Stimulated activated CD4-positive, alpha-beta T cell treated with anti-CD3 and anti-CD28 coated beads, Interleukin-12 subunit alpha, Interleukin-12 subunit beta, amount 100 ng/mL, for 4 hours (primary cell): ENCODE measurements at places on chromosomes 16 and 17.

GRCh38 chr16:57528499-57529390 lies 7.6 kb downstream of the CCDC102A start:
- no peak for DNase-seq

GRCh38 chr16:67846063-67846319 lies 742 bp upstream of the NUTF2 start:
- no peak for DNase-seq

DNA sequence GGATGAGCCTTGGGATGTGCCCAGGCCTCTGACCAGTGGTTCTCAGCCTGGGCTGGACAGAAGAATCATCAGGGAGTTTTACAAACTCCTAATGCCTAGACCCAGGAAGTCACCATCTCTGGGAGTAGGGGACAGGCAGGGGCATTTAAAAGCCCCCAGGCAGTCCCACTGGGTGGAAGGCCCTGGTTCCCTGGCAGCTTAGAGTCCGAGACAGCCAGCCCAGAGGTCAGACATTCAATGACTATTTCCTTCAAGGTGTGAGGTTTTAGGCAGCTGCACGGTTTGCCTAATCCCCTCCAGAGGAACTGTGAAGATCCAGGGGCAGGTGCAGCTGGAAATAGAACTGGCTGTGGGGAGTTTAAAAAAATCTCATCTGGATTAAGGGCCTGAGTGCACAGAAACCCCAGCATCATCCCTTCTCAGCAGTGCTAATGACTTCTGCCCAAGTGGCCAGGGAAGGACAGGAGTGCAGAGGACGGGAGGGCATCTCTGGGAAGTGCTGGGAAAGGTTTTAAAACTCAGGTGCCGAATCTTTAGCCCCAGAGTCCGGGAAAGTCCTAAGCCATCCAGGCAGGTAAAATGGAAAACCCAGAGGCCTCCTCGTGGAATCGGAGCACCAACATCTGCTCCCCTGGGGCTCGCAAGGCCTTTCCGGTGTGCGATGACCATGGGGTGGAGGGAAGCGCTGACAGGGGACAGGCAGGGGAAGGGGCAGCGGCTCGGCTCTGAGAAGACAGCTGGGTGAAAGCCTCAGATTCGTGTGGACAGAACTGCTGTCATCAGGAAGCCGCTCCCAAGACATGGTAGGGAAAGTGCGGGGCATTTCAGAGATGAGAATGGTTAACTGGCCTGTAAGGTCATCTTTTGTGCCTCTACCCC lies 1.5 kb upstream of the LGALS3BP start:
- DNase-seq: no peak

- DNase-seq: no peak
Observed at GRCh38 chr17:81348097-81349055, 46.9 kb upstream of the BAHCC1 start.

DNA sequence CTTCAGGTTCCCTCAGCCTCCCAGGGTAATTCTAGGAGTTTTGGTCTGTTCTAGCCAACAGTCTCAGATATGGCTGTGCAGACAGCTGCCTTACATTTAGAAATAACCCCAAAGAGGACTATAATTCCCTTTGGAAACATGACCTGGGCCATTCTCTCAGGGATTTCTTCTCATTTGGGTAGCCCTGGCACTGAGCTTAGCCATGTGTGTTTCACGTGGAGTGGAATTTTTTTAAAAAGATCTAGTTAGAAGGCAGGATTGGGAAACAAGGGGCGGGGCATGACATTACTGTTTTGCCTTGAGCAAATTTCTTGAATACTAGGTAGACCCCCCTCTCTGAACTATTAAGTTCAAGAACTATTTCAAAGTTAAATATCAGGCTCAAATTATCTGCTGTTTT lies 29.6 kb upstream of the MRC2 start:
- no peak for DNase-seq

DNA sequence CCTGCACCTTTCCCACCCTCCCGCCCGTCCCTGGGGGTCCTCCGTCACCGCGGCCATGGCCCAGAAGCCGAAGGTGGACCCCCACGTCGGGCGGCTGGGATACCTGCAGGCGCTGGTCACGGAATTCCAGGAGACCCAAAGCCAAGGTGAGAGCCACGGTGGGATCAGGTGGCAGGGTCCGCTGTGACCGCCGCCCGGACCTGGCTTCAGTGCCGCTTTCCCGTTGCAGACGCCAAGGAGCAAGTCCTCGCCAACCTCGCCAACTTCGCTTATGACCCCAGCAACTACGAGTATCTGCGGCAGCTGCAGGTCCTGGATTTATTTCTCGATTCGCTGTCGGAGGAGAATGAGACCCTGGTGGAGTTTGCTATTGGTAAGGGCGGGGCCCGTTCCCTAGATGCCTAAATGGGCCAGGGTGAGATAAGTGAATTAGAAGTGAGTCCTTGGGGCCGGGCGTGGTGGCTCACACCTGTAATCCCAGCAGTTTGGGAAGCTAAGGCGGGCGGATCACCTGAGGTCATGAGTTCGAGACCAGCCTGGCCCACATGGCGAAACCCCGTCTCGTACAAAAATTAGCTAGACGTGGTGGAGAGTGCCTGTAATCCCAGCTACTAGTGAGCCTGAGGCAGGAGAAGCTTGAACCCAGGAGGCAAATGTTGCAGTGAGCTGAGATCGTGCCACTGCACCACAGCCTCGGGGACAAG lies 617 bp downstream of the ARMC7 start:
- DNase-seq: peak; percentile 14

GRCh38 chr16:88048985-88049384 lies 97.8 kb downstream of the BANP start:
- DNase-seq: no peak

GRCh38 chr17:15941781-15942180 lies 3.1 kb upstream of the ADORA2B start:
- DNase-seq: no peak

GRCh38 chr16:81277541-81278080 lies 37.2 kb upstream of the GAN start:
- no peak for DNase-seq

DNA sequence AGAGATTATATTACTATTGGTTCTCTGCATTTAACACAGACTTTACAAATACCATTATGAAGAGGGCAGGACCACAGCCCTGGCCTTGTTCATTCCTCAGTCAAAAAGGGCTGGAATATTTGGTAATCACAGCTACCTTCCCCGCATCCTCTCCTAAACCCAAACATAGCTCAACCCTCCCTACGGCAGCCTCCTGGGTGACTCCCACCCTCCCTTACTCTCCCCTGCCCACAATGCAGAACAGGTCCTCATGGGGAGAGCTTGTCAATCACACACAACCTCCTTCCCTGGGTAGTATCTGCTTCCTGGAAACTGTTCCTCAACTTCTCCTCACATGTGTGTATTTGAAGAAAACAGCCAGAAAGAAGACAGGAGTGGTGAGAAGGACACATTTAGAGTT lies 224.2 kb downstream of the C16orf78 start:
- DNase-seq: no peak

DNA sequence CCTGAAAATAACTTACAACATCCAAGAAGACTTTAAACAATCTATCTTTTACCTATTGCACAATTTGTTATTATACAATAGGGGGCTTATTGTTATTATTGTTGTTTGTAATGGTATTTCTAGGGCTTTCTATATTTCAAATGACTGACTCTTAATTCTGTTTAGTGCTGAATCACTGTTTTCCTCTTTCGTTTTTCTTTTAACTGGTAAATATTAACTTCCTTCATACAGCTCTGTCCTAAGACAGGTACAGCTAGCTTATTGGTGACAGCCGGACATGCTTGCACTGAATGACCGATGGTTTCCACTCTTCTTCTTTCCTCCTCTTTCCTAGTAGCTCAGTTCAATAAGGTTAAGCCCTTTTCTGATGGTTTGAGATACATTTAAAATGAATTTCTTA lies 11.6 kb downstream of the KRTAP9-7 start:
- DNase-seq: no peak

DNA sequence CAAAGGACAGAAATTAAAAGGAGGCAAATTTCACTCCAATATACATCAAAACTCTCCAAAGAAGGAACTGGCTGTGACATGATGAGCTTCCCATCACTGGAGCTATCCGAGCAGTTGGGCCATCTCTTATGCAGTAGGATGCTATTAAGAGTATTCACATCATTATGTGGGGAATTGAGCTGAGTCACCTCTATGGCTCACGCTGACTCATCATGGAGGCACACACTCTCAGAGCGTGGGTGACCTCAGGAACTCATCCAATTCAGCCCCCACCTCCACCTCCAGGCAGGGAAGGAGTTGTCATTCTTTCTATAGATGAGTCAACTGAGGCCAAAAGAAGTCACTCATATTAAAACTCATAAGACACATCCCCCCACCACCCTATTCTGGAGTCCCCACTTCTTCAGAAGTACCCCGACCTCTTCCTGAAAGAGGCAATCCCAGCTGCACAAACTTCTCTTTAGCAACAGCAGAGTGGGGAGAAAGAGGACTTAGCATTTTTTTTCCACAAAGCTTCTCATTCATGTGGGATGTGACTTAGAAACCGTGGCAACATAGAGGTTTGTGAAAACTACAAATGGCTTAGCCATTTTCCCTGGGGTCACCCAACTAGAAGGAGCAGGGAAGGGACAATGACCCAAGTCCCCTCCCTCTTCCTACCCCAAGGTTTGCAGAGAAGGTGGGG lies 32.5 kb downstream of the ABCC12 start:
- peak; percentile 43 for DNase-seq

GRCh38 chr16:5537347-5537746 lies 439.8 kb upstream of the EEF2KMT start:
- DNase-seq: no peak

GRCh38 chr17:28368306-28368831 lies 1.7 kb downstream of the VTN start:
- DNase-seq: no peak

GRCh38 chr17:12403881-12404398 lies 261.8 kb upstream of the MYOCD start:
- DNase-seq: no peak

DNA sequence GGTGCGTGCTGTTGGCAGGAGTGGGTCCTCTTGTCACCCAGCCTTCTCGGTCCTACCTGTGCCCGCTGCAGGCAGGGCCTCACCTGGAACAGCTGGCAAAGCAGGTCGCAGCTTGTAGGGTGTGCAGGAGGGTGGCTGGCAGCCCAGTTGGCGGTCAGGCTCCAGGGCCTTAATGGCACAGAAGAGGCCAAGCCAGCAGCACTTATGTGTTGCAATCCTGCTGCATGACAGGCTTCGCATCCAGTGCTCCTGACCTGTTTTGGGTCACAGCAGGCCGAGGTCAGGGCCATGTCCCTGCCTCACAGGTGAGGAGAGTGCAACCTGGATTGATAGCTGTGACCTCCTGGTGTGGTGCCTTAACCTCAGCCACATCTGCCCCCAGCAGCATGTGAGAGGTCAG lies 31.9 kb downstream of the ZC3H18 start:
- DNase-seq: no peak

GRCh38 chr16:78283548-78284251 lies 184.2 kb downstream of the WWOX start:
- DNase-seq: no peak

- DNase-seq: no peak
Observed at GRCh38 chr17:44981221-44981968, 13.3 kb upstream of the C1QL1 start.

- no peak for DNase-seq
Observed at GRCh38 chr17:65479282-65479681, 82.2 kb downstream of the AXIN2 start.

DNA sequence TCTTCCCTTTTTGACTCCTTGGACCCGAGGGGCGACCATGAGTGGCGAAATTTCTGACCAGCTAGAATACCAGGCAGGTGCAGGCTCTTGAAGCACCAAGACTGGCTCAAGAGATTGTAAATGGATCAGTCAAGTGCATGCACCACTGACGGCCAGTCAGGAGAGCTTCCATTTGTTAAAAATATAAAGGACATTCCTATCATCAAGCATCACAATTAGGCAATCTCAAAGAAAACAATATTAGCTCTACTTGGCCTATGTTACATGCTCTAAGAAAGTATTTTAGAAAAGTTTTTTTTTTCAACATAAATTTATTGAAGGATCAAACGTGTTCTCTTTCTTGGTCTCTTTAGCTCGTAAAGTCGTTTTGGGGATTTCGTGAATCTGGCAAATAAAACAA lies 1.5 kb upstream of the PRKCA start:
- no peak for DNase-seq

- no peak for DNase-seq
Observed at GRCh38 chr17:36546418-36547093, 1.8 kb downstream of the GGNBP2 start.

GRCh38 chr17:27993723-27994310 lies 48.7 kb upstream of the NLK start:
- DNase-seq: no peak

DNA sequence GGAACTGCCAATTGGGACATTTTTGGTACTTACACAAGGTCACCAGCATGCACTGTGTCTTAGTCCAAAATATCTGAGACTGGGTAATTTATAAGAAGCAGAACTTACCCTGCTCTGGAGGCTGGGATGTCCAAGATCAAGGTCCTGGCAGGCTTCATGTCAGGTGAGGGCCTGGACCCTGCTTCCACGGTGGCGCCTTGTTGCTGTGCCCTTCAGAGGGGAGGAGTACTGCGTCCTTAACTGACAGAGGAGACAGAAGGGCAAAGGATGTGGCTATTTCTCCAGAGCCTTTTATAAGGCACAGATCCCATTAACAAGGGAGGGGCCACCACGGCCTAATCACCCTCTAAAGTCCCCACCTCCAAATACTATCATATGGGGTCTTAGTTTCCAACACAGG lies 178.9 kb downstream of the C16orf95 start:
- no peak for DNase-seq

DNA sequence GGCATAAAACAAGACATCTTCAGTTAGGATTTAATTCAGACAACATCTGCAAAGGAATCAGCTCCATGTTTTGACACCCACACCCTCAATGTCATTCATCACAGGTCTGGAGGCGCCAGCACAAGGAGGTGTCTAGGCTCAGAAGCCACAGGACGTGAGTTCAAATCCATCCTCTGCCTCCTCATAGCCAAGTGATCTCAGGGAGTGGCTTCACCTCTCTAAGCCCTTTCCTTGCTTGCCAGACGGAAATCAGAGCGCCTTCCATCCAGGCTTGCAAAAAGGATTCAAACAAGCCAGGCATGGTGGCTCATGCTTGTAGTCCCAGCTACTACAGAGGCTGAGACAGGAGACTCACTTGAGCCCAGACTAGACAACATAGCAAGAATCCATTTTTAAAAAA lies 84.6 kb downstream of the GSG1L start:
- no peak for DNase-seq
